ENCODE measurements at places on chromosomes 12 and 14.

GRCh38 chr14:32939254-32940065 lies 781 bp downstream of the NPAS3 start:
- DNase-seq, result peak; percentile 66

- DNase-seq, result no peak
Measured at GRCh38 chr14:102493585-102493984, 16.0 kb downstream of the ANKRD9 start.

DNA sequence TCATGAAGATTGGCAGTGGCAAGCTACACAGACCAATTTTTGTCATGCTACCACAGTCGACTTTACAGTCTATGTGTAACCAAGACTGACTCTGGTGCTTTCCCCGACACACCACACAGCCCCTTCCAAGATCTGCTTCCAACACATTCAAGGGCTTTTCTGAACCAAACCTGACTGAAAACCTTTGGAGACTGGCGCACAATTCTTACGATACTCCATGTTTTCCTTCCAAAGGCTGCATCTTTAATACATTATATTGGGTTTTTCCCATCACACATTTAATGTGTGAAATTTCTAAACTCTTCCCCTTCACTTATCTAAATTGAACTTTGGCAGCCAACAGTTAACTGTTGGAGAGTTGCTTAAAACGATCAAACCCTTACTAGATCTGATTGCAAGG lies 127.7 kb upstream of the SOX5 start:
- no peak for DNase-seq

GRCh38 chr14:100839315-100839585 lies 13.3 kb downstream of the MEG3 start:
- DNase-seq, result no peak

DNA sequence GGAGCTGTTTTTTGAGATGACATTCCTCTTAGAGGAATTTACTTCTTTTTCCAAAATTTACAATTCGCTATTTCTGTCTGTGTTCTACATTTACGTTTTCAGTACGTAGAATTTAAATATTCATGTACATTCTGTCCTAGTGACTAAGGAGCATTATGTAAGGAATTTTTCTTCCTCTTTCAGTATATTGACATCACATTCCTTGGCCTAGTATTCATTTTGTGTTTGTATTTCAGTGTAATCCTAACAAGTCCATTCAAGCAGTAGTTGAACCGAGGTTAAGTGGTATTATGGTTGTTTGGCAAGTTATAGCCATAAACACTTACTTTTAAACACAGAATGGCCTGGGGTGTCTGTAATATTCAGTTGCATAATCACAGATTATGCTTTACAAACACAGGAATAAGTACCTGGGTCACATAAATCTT lies 465.2 kb downstream of the PCNX1 start:
- no peak for DNase-seq

DNA sequence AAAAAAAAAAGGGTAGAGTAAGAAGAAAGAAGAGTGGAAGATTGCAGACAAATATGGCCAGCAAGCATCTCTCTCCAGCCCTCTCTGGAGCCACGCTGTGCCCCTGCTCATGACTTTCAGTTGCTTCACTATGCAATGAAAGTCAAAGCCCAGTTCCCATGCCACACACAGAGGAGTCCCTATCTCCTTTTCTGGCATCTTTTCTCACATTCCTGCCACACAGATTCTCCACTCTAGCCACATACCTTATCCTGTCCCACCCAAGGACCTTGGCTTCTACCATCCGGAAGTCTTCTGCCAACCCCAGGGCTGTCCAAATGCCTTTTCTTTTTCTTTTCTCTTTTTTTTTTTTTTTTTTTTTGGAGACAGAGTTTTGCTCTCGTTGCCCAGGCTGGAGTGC lies 39.3 kb upstream of the CAPRIN2 start:
- no peak for DNase-seq

DNA sequence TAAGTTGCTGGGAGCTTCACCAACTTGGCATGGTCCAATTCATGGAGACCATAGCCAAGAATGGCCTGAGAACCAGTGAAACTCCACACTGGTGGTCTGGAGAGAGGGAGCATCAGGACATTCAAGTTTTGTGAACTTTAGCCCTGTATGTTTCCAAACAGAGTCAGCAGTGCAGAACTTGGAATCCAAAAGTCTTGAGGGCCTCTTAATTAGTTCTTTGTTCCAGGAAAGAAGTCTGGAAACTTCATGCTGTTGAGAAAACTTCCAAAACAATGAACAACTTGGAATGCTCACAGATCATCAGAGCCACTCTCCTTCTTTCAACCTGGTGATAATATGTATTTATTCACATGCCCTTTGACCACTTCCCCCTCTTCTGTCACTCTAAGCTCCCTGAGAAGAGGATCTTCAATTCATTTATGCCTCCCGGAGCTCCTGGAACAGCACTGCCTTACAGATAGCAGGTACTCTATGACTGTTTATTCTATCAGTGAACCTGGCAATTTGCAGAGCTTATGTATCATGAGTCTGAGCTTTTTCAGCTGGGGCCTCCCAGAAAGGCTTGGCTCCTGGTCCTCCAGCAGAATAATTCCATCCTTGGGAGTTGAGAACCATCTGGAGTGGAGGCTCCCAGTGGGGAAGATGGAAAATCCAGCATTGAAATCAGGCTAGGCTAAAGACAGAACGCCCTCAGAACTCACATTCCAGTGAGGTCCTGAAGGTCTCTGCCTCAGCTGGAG lies 191.4 kb downstream of the KTN1 start:
- DNase-seq, result no peak

DNA sequence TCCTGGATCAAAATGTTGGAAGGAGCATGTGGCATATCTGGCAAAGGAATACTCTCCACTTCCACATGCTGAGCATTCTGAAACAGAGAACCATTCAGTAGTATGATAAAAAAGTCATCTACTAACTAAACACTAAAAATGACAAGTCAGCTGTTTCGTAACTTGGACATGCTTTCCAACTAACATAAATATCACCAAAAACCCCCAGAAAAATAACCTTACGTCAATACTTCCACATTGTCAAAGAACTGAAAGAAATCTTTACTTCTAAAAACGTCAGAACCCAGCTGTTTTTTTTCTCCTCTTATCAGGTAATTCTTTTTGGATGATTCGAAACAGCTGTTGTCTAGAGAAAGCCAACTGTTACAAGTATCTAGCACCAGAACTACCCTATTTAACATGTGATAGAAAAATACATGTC lies 8.2 kb downstream of the WBP11 start:
- DNase-seq, result no peak

GRCh38 chr12:5907807-5908206 lies 37.3 kb downstream of the ANO2 start:
- DNase-seq, result no peak

All from NCI-H345 (cell line).